ENCODE measurements at places on chromosomes 1 and 21.

- no peaks in the 10 kb centered on the region for H3K36me3 ChIP-seq
- H3K27ac ChIP-seq = no peak overlapping the region
- H3K4me3 ChIP-seq = no peak overlapping the region
- no peak for ATAC-seq
Observed at GRCh38 chr1:13675151-13675651, 24.8 kb upstream of the PRDM2 start.

DNA sequence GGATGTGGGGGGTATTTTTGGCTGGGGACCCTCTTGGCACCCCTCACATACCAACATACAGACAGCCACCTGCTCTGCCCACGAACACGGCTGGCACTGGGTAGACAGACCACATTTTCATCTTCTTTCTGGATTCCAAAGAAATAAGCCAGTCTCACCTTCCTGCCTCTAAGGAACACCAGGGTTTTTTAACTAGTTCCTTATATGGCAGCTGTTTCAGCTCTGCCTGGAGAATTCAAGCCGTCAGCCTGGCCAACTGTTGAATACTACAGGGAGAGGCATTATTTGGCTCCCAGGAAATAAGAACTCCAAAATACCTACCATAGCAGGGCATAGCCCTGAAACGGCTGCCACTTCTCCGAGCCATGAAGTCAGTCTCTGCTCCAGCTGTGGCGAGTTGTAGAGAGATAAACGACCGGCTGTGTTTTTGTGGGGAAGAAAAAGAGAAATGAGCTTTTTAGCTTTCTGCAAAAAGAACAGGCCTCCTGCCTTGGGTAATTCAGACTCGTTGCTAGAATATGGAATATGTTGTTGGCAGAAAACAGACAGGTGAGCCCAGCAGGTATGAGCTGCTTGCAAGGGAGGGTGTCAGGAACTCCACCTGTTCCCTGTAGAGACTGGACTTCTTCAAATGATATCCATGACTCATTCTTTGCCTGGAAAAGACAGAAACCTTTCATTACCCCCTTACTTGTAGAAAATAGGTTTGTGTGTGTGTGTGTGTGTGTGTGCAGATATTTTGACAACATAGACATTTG is 51.8 kb downstream of the MT1HL1 start:
- no peaks in the 10 kb centered on the region for H3K36me3 ChIP-seq
- peak overlapping the region; percentile 63 for H3K27ac ChIP-seq
- ATAC-seq = peak; percentile 79
- H3K4me1 ChIP-seq = peaks cover 3% of the 10 kb centered on the region
- no peaks in the 10 kb centered on the region for H3K27me3 ChIP-seq

DNA sequence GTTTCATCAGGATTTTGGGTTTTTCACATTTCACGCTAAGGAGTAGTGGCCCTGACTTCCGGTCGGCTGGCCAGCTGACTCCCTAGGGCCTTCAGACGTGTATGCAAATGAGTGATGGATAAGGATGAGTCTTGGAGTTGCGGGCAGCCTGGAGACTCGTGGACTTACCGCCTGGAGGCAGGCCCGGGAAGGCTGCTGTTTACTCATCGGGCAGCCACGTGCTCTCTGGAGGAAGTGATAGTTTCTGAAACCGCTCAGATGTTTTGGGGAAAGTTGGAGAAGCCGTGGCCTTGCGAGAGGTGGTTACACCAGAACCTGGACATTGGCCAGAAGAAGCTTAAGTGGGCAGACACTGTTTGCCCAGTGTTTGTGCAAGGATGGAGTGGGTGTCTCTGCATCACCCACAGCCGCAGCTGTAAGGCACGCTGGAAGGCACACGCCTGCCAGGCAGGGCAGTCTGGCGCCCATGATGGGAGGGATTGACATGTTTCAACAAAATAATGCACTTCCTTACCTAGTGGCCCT is 23.1 kb upstream of the TNFRSF1B start:
- H3K4me3 ChIP-seq = no peak overlapping the region
- peaks cover 5% of the 10 kb centered on the region for H3K27me3 ChIP-seq
- H3K4me1 ChIP-seq = peaks cover 8% of the 10 kb centered on the region
- peak; percentile 89 for ATAC-seq

- no peaks in the 10 kb centered on the region for H3K36me3 ChIP-seq
- no peak for ATAC-seq
- H3K4me3 ChIP-seq = no peak overlapping the region
Observed at GRCh38 chr1:203675596-203676347, 49.1 kb downstream of the ATP2B4 start.

DNA sequence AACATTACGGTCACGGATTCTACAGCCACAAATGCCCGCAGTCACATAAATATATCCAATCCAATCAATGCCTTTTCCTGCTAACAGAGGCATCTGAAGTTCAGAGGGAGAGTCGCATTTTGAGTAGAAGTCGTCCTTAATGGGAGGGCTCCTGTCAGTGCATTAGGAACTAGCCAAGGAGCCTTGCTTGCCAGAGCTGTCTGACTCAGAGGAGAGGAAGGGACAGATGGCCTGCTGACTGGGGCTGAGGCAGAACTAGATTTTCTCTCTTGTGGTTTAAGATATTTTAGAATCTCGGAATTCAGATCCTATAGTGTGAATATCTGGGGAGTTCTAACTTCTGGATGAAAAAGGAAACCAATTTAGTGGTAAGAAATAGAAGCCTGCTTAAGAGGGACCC is 10.6 kb downstream of the XKR8 start:
- no peaks in the 10 kb centered on the region for H3K4me1 ChIP-seq
- peak overlapping the region; percentile 50 for H3K27ac ChIP-seq
- H3K27me3 ChIP-seq = no peaks in the 10 kb centered on the region
- H3K36me3 ChIP-seq = no peaks in the 10 kb centered on the region
- no peak overlapping the region for H3K4me3 ChIP-seq
- ATAC-seq = peak; percentile 63

DNA sequence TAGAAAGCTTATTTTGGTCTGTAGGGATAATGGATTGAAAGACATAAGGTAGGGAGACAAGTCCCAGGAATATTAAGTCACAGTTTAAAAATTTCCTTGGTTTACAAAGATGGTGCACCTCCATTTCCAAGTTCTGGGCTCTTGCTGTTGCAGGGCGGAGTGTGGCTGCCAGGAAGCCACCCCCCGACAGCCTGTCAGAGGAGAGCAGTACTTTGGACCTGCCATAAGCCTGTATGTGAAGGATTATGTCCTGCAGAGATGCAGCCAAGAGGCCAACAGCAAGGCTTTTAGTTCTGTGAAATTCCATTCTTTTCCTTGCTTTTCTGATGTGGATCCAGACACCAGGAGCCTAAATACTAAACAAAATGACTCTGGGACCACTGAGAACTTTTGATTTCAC is 31.9 kb upstream of the GTF2B start:
- no peak overlapping the region for H3K4me3 ChIP-seq
- H3K4me1 ChIP-seq = no peaks in the 10 kb centered on the region
- peaks cover 96% of the 10 kb centered on the region for H3K36me3 ChIP-seq
- no peaks in the 10 kb centered on the region for H3K27me3 ChIP-seq
- no peak overlapping the region for H3K27ac ChIP-seq
- ATAC-seq = no peak

- H3K36me3 ChIP-seq = no peaks in the 10 kb centered on the region
- no peaks in the 10 kb centered on the region for H3K27me3 ChIP-seq
- H3K27ac ChIP-seq = no peak overlapping the region
- peaks cover 34% of the 10 kb centered on the region for H3K4me1 ChIP-seq
- H3K4me3 ChIP-seq = no peak overlapping the region
Observed at GRCh38 chr1:186149591-186149990, 225.5 kb downstream of the TPR start.

DNA sequence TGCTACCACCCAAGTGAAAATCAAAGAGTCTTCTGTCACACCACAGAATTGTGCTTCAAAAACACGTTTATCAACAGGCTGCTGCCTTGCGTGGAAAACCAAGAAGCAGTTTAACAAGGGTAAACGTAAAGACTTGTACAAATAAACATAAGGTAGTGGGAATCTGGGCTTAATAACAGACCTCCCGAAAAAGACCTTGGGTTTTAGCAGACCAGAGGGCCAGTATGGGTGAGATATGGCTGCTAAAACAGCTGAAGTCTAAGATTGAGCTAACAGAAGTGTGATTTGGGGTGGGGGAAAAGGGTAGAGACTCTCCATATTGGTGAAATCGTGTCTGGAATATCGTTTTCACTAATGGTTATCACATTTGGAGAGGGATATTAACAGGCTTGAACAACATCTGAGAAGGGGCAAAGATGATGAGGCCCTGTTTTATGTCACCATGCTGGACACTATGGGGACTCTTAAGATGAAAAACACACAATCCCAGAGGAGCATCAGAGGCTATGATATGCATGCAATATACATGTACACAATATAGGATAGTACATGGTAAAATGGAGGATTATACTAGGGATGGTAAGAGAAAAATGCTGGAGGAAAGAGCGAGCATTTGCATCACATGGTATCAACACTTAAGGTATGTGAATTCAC is 1.4 kb downstream of the MOV10 start:
- no peak for ATAC-seq
- peaks cover 11% of the 10 kb centered on the region for H3K36me3 ChIP-seq
- H3K4me3 ChIP-seq = peak overlapping the region; percentile 94
- H3K27ac ChIP-seq = peak overlapping the region; percentile 77
- peaks cover 3% of the 10 kb centered on the region for H3K4me1 ChIP-seq

DNA sequence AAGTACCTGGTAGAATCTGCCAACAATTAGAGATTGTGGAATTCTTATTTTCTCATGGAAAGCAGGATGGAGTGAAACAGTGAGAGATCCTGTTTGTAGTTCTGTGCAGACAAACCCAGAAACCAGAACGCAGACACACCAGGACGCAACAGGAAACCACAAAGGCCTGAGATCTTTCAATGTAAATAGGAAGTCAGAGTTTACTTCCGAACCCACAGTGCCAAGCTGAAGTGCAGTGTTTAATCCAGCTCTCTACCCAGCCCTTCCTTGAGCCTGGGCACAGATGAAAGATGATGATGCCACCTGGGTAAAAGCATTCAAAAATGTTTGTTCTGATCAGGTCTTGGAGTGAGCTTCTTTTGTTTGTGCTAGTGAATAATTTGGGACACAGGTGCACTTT is 244.2 kb upstream of the HOOK1 start:
- ATAC-seq = no peak
- no peaks in the 10 kb centered on the region for H3K4me1 ChIP-seq
- H3K4me3 ChIP-seq = no peak overlapping the region
- no peak overlapping the region for H3K27ac ChIP-seq
- no peaks in the 10 kb centered on the region for H3K27me3 ChIP-seq

DNA sequence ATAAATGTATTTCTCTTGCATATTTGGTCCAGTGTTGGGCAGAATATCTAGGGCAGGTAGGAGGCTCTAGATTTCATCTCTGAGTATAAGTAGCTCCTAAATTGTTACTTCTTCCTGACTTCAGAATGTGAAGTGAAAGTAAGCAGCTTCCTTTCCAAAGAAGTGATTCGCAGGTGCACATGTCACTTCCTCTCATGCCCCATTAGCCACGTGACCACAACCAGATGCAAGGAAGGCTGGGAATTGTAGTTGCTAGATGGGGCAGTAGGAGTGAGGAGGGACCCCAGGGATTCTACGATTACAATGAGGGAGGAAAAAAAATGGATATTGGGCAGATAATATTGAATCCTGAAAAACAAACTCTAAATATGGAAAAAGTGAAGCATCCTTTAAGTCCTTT is 113.2 kb upstream of the CYYR1 start:
- H3K27me3 ChIP-seq = no peaks in the 10 kb centered on the region
- no peaks in the 10 kb centered on the region for H3K36me3 ChIP-seq
- H3K4me3 ChIP-seq = no peak overlapping the region
- no peaks in the 10 kb centered on the region for H3K4me1 ChIP-seq
- no peak overlapping the region for H3K27ac ChIP-seq
- ATAC-seq = no peak

DNA sequence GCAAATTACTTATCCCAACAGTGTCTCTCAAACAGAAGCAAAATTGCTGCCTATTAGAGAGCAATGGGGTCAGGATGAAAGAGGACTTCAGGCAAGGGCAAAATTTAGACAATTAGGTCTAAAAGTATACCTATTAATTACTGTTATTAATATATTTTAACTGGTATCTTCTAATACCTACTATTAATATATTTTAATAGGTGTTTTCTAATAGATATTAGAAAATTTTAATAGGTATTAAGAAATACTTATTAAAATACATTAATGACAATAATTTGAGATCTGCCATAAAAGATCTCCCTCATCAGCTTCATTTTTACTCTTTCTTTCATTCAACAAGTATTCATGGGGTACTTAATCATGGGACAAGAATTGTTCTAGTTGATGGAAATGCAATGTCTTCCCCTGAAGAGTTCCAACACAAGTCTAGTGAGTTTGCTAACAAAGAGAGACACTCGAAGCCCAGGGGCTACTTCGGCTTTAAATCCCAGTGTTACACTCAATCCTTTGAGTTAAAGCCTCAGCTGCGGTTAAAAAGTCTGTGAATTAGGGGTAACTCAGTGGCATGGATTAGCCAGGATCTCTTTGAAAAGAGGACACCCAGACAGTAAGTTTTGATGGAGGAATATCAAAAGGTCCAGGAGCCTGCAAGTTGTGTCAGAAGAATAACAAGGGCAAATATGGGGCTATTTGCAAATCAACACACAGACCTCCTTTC is 44.1 kb downstream of the STYXL2 start:
- no peak for ATAC-seq
- H3K4me1 ChIP-seq = no peaks in the 10 kb centered on the region
- no peaks in the 10 kb centered on the region for H3K27me3 ChIP-seq
- H3K36me3 ChIP-seq = no peaks in the 10 kb centered on the region
- H3K4me3 ChIP-seq = no peak overlapping the region

DNA sequence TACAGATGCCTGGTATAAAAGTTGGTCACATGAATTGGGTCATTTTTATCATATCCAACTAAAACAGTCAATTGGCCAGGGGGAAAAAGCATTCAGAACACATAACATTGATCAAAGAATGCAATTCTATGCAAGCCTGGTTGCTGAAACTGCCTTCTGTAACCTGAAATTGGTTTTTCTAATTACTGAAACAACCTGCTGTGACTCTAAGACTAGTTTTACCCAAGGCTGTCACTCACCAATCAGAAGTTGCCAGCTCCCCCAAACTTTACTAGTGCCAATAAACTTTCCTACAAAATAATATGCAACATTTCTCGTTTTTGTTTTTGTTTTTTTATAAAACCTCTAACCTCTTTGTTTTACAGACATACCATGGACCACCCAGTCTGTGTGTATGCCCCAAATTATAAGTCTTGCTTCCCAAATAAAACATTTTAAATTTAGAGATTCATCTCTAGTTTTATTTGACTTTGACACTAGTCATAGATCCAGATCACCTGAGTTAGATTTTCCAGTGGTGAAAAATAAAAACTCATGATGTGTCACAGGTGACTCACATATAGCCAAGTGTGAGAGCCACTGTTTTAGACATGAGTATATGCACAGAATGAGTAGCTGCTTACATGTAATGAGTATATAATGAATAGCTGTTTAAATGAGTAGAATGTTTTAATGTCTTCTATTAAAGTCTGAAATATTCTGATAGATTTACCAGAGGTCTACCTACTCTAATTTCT is 64.2 kb upstream of the CR2 start:
- H3K27ac ChIP-seq = no peak overlapping the region
- H3K4me1 ChIP-seq = no peaks in the 10 kb centered on the region
- no peaks in the 10 kb centered on the region for H3K36me3 ChIP-seq
- no peak overlapping the region for H3K4me3 ChIP-seq
- H3K27me3 ChIP-seq = no peaks in the 10 kb centered on the region

- H3K4me3 ChIP-seq = no peak overlapping the region
- H3K27ac ChIP-seq = peak overlapping the region; percentile 64
- H3K36me3 ChIP-seq = no peaks in the 10 kb centered on the region
- peaks cover 39% of the 10 kb centered on the region for H3K4me1 ChIP-seq
- peak; percentile 72 for ATAC-seq
- H3K27me3 ChIP-seq = no peaks in the 10 kb centered on the region
Observed at GRCh38 chr1:33300673-33301072, 20.2 kb downstream of the A3GALT2 start.
